ENCODE measurements at places on chromosomes 11 and 22.

- no peak for DNase-seq
These were observed 217.8 kb downstream of the NELL1 start for GRCh38 chr11:20887137-20887536.

GRCh38 chr11:115134926-115135325 is 369.3 kb downstream of the CADM1 start:
- no peak for DNase-seq

DNA sequence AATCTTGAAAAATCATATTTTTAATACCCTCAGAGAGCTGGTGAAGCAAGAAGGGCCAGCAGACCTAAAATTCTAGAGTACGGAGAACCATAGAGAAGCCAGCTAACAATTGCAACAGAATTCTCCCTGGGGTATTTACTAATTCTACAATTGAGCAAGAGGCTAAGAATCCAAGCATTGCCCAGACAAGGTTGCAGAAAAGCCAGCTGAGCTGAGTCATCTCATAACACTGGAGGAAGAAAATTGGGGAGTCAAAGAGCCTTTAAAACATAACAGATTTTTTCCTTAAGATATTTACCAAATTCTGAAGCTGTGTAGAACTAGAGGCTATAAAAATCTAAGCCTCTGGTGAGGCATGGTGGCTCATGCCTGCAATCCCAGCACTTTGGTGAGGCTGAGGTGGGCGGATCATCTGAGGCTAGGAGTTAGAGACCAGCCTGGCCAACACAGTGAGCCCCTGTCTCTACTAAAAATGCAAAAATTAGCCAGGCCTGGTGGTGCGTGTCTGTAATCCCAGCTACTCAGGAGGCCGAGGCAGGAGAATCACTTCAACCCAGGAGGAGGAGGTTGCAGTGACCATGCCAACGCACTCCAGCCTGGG is 13.6 kb upstream of the TMEM216 start:
- no peak for DNase-seq

DNA sequence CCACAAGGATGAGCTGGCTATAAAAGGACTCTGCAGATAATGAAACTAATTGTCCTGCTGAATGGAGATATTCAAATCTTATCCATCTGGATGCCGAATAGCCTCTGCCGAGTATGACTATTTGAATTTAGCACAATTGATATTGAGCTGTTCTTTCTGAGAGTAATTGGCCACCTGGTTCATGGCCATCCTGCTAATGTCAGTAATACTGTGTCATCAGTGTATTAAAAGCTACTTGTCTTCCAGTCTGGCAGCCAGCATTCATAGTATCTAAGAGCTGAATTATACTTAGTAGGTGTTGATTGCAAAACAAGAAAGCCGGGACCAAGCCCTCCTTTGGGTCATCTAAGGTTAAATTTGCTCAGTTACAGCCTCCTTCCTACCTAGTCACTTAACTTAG is 310.7 kb upstream of the NCAM1 start:
- no peak for DNase-seq

DNA sequence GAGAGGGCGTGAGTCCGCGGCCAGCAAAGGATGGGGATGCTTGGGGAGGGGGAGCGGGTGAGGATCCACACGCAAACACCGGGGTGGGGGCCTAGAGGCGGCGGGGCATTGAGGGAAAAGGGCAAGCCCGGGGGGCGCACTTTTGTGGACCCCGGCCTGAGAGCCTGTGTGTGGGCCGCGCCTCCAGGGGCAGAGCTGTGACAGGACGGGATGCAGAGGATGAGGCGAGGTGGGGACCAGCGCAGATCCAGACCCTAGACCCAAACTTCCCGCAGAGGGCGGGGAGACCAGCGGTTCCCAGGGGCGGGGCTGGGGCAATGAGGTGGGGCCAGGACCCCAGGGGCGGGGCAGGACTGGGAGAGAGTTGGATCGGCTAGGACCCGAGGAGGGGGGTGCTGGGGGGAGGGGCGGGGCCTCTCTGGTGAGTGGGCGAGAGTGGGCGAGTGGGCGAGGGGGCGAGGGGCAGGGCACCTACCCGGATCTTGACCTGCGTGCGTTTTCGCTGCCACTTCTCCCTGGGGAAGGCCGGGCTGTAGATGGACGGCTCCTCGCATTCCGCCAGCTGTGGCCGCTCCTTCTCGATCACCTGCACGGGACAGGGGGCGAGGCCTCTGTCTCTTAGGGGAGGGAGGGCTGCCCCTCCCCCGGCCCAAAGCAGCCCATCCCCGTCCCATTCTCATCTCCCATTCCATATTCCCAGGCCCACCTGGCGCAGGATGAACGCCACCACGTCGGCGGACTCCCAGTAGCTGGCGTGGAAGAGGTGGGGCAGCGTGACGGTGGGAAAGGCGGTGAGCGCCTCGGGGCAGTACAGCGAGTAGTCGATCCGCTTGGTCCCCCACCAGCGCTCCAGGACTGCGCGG is 10.6 kb downstream of the PITPNM1 start:
- no peak for DNase-seq

DNA sequence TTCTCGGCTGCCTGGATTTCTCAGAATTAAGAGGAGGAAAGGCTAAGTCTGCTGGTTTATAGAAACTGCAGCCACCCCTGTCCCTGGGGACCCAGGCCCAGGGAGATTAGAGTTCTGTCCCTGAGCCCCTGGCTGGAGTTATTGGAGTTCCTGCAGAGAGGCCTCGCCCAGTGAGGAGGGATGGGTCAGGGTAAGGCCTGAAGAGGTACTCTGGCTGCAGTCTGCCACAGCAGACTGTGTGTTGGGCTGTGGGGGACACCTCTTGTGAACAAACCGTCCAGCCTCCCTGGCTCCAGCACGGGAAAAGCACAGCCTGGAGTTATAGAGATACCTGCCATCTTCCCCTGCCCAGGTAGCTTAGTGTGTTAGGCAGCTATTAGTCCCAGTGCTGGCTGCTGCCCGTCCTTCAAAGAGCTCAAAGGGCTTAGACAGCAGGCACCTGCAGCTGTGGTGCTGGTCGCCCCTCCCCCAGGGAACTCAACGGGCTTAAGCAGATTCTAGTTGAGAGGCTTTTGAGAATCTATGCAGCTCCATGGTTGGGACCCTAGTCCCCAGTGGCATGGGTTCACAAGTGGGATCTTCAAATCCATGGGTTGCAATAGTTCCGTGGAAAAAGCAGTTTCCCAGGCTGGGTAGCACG is 36.6 kb upstream of the MUC15 start:
- no peak for DNase-seq

GRCh38 chr22:20748731-20749428 is 25.0 kb upstream of the SERPIND1 start:
- DNase-seq, result no peak

GRCh38 chr11:73235236-73235786 is 17.2 kb downstream of the P2RY2 start:
- DNase-seq, result no peak

DNA sequence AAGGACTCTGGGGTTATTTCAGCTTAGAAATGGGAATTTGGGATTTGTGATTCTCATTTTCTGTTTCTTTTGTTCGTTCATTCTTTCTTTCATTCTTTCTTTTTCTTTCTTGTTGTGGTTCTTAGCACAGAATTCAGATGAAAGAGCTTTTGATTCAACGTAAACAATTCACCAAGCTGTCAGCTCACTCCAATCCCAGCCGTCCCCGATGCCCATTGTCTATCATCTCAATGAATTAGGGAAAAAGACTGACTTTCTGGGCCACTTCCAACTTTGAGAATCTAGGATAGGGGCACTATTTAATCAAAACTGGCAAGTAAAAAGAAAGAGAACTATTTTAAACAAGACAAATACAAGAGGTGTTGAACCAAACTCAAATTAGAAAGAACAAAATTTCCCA is 25.1 kb upstream of the TMA7B start:
- DNase-seq, result no peak

- DNase-seq, result peak; percentile 14
These were observed 650 bp upstream of the CHID1 start for GRCh38 chr11:911031-911889.

DNA sequence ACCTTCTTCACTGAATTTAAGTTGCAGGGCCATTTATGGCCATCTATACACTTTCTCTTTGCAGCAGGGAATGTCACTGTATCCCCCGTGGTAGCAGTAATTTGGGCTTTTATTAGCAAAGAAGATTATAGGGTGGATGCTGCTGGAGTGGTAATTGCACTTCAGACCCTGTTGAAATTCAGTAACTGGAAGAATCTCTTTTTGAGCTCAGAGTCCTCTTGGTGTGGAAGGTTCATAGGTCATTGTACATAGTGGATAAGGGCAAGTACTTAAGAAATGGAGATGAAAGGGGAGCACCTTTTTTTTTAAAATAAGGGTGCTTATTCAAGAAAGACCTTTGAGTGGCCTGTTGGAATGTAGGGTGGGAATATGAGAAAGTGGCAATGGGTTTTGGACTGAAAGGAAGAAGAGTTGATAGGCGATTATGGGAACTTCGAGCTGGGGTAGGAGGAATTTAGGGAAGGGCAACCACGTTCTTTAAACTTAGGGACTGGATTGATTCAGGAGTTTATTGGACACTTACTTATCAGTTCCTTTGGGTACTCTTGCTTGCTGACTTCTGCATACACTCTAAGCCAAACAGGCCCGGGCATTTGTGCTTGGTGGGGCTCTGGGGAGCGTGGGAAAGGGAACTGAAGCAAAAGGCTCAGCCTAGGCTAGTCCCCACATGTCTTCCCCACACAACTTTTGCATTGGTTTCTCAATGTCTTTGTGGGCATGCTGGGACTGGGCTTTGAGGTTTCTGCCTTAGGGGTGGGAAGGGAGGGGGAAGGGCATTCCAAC is 26.5 kb downstream of the CTNND1 start:
- no peak for DNase-seq

- DNase-seq, result no peak
These were observed 49.9 kb downstream of the MAML2 start for GRCh38 chr11:96293109-96293508.

GRCh38 chr11:7019500-7020182 is 505 bp downstream of the ZNF214 start:
- no peak for DNase-seq

- peak; percentile 55 for DNase-seq
These were observed 20.8 kb upstream of the IL18BP start for GRCh38 chr11:71977743-71978418.

DNA sequence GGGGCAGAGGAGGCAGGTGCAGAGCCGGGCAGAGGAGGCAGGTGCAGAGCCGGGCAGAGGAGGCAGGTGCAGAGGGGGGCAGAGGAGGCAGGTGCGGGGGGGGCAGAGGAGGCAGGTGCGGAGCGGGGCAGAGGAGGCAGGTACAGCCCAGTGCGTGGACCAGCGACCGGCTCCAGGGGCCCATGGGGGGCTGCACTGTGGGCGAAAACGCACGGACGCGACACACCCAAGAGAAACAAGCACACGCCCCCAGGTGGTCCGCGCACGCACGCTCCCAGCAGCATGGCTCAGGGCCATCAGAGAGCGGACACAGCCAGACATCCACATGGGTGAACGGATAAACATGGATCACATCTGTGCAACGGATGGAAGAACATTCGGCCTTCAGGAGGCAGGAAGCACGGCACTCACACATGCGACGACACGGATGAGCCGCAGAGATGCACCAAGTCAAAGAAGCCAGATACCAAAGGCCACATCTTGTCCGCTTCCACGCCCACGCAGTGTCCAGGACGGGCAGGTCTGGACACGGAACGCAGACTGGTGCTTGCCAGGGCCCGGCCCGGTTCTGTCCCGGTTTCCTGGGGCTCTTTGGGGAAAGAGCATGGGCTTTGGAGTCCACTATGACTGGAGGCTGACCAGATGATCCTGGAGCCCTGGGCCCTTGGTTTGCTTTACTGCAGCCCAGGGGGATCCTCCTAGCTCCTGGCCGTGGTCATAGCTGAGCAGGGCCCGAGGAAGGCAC is 21.8 kb downstream of the OSBPL5 start:
- no peak for DNase-seq

DNA sequence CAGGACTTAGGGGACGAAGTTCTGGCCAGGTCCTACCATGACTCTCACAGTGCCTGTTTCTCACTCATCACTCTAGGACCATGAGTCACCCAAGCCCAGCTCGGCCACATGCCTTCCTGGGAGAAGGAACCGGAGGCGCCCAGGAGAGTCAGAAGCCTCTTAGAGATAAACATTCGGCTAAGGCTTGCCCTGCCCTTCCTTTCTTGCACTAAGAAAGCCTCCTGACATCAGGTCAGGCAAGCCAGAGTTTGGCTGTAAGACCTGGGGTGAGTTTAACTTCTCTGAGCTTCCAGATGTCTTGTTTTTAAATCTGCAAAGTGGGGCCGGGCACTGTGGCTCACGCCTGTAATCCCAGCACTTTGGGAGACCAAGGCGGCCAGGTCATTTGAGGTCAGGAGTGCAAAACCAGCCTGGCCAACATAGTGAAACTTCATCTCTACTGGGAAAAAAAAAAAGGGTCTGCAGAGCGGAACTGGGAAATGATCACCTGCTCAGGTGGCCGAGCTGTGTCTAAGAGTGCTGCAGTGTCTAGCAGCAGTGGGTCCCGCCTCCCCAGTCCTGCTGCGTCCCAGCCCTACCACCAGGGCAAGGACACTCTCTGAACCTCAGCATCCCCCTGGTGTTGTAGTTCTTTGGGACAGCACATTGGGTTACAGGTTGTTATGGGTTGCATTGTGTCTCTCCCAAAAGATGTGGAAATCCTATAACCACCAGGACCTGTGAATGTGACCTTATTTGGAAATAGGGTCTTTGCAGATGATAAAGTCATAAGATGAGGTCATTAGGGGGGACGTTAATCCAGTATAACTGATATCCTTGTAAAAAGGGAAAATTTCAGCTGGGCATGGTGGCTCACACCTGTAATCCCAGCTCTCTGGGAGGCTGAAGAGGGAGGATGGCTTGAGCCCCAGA is 1.8 kb upstream of the CARS1 start:
- no peak for DNase-seq

DNA sequence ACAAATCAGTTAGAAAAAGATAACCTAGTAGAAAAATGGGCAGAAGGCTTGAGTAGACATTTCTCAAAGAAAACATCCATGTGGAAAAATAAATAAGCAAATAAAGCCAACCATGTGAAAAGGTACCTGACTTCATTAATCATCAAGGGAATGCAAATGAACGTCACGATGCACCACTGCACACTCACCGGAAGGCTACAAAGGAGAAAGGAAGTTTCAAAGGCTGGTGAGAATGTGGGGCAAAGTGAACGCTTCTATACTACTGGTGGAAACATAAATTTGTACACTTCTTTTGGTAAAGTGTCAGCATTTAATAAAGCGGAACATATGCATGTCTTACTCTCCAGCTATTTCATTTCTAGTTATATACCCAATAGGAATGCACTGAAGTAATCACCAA is 166.8 kb downstream of the CSNK2A3 start:
- DNase-seq, result no peak

- DNase-seq, result no peak
These were observed 33.5 kb upstream of the CRTAM start for GRCh38 chr11:122804796-122805195.

GRCh38 chr11:98565311-98565710 is 455.4 kb upstream of the CNTN5 start:
- DNase-seq, result no peak

GRCh38 chr22:44246615-44247326 is 66.0 kb downstream of the SHISAL1 start:
- DNase-seq, result no peak

GRCh38 chr11:34487430-34487829 is 26.2 kb downstream of the ELF5 start:
- DNase-seq, result no peak

DNA sequence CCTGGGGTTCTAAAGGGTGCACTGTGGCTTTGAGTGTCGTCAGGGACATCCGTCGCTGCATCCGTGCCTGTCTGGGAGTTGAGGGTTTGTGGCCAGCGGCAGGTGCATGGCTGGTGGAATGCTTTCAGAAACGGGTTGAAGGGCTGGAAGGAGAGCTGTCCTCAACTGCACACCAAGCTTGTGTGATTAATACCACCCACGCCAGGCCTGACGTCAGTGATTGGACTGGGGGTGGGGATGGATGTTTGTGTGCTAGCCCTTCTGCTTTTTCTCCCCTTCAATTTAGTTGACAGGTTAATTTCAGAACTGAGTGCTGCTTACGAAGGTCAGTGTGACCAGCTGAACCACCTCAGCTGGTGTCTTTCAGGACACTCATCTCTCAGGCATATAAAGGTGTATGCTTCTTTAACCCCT is 3.2 kb upstream of the GAB2 start:
- peak; percentile 18 for DNase-seq

Measured in activated CD4-positive, alpha-beta T cell treated with anti-CD3 and anti-CD28 coated beads, Interleukin-2, amount 50 U/mL, for 1 hour (primary cell).